ENCODE measurements at places on chromosomes 4 and X. TPM values are rescaled to one million over a fixed set of nuclear protein-coding genes. Genes with fewer than 3 reads are reported as not detected.

GRCh38 chr4:183599284-183599683 lies 59.7 kb downstream of the RWDD4 start:
- H3K36me3 ChIP-seq: no peaks in the 10 kb centered on the region
- H3K27ac ChIP-seq: no peak overlapping the region

DNA sequence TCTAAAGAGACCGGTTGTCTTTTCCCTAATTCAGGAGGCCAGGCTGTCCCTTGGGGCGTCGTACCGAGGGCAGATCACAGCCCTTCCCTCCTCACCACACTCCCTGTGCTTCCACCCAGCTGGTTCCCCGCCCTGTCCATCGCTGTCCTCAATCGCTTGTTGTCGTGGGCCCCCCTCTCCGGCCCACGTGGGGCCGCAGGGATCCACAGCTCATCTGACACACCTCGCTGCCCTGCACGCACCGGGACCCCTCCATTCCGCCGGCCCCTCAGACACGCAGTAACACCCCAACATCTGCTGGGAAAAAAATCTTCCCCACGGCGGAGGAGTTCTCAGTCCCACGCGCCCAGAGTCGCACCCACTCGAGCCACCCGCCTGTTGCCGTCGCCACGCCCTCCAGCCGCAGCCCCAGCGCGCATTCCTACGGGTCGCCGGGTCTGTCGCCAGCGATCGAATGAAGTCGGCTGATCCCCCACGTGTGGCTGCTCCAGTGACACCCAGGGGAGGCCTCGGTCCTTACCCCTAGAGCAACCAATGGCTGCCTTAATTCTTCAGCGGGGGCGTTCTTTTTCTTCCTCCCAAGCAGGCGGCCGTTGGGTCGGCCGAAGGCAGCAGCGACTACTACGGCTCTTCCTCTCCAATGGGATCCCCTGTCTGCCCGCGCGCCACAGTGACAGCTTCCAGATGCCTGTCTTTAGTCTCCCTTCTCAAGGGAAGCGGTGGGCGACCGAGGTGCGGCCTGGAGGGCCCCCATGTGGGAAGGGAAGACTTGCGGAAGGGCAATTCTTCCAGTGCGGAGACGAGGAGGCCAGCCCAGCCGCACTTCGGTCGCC lies 893 bp upstream of the SEPTIN11 start:
- H3K36me3 ChIP-seq: no peaks in the 10 kb centered on the region
- peak; percentile 82 for DNase-seq
- H3K27ac ChIP-seq: no peak overlapping the region
- H3K4me3 ChIP-seq: peak overlapping the region; percentile 96
- H3K4me1 ChIP-seq: peaks cover 28% of the 10 kb centered on the region

DNA sequence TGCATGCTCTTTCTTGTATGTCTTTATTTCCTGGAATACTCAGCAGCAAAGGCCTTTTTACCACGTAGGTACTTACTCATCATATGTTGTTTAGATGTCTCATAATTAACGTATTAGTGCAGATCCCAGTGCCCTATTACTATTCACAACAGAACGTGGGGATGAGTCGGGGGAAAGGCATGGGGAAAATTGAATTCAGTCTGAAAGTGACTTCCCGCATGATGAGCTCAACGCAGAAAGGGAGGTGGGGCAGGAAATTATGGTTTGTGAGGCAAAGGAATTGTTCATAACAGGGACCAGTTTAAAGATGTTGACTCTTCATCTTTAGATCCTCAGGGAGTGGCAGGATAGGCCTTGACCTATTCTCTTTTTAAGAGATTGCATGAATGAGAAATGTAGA lies 2.0 kb upstream of the TMPRSS11D start:
- no peak overlapping the region for H3K4me3 ChIP-seq
- H3K4me1 ChIP-seq: no peaks in the 10 kb centered on the region
- no peaks in the 10 kb centered on the region for H3K36me3 ChIP-seq
- no peaks in the 10 kb centered on the region for H3K27me3 ChIP-seq

DNA sequence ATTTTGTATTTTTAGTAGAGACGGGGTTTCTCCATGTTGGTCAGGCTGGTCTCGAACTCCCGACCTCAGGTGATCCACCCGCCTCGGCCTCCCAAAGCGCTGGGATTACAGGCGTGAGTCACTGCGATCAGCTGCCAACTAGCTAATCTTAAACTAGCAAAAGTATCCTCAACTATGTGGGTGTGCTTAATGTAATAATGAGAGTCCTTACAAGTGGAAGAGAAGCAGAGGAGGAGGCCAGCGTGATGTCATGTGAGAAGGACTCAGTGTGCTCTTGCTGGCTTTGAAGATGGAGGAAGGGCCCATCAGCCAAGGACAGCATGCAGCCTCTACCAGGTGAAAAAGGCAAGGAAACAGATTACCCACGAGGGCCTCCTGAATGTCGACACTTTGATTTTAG lies 19.6 kb downstream of the SCD5 start:
- DNase-seq: no peak
- no peak overlapping the region for H3K4me3 ChIP-seq
- no peak overlapping the region for H3K27ac ChIP-seq
- peaks cover 53% of the 10 kb centered on the region for H3K27me3 ChIP-seq
- H3K4me1 ChIP-seq: peaks cover 18% of the 10 kb centered on the region
- no peaks in the 10 kb centered on the region for H3K36me3 ChIP-seq

- no peaks in the 10 kb centered on the region for H3K4me1 ChIP-seq
- H3K27ac ChIP-seq: no peak overlapping the region
Measured at GRCh38 chr4:23091711-23092110, 399.0 kb downstream of the GBA3 start.

GRCh38 chr4:85482010-85482738 lies 7.2 kb downstream of the ARHGAP24 start:
- no peak overlapping the region for H3K4me3 ChIP-seq
- no peak overlapping the region for H3K27ac ChIP-seq
- peak; percentile 34 for DNase-seq
- no peaks in the 10 kb centered on the region for H3K36me3 ChIP-seq
- no peaks in the 10 kb centered on the region for H3K27me3 ChIP-seq

GRCh38 chr4:114444211-114444610 lies 154.4 kb upstream of the UGT8 start:
- H3K27me3 ChIP-seq: no peaks in the 10 kb centered on the region
- H3K4me3 ChIP-seq: no peak overlapping the region
- no peak overlapping the region for H3K27ac ChIP-seq

DNA sequence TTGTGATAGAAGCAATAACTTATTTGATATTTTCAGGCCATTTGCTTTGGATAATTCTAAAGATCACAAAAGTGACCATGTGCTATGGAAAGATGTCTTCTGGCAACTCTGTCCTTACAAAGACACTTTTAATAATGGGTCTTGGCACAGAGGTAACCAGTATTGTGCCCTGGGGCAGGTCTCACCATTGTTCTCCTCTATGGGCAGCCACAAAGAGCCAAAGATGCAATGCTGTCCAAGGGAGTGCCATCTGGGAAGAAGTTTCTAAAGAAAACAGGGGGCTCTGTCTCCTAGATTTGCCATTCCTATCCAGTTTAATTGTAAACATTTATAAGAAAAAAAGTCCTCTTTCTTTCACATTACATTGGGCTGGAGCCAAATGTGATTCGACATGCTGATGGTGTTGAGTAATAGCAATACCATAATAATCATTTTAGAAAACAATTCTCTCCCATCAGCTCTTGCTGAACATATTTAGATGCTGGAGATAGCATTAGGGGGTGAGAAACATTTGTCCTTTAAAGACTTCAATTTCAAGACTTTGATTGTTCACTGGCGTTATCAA lies 179.9 kb downstream of the KIT start:
- no peak for DNase-seq
- no peaks in the 10 kb centered on the region for H3K27me3 ChIP-seq
- H3K4me3 ChIP-seq: no peak overlapping the region
- H3K27ac ChIP-seq: no peak overlapping the region

DNA sequence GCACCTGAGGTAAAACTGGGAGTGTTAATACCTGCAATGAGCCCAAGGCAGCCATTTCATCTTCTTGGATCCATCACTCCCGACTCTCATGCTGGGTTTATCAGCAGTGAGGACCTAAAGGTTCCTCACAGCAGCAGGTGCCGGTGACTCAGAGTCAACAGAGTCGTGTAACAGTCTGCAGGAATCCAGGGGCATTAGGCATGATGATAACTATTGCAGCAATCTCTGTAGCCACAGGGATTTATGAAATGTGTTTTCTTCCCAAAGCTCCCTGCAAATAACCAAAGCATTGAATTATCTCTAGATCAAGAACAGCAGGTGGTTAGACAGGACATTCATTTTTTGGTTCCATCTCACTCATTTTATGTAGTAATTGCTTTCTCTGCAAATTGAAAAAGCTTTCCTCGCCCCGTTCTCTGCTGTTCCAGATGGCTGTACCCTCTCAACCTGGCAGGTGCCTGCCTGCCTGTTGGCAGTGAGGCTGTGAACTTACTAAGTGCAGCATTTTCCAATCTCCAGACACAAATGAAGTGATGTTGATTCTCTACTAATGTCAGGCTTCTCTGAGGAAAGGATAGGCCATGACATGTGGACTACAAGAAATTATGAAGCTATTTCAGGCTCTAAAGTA lies 48.1 kb upstream of the TSPAN7 start:
- DNase-seq: no peak
- H3K4me1 ChIP-seq: no peaks in the 10 kb centered on the region
- H3K27ac ChIP-seq: no peak overlapping the region
- no peaks in the 10 kb centered on the region for H3K27me3 ChIP-seq

- no peak overlapping the region for H3K27ac ChIP-seq
- H3K4me1 ChIP-seq: no peaks in the 10 kb centered on the region
- H3K4me3 ChIP-seq: no peak overlapping the region
- DNase-seq: no peak
- H3K36me3 ChIP-seq: no peaks in the 10 kb centered on the region
Measured at GRCh38 chr4:33422656-33423055, 2702.5 kb downstream of the PCDH7 start.

SSX4B gene
- polyA plus RNA-seq: 0.48 TPM

USP9X gene
- polyA plus RNA-seq: 48.7 TPM

ZDHHC15 gene
- 3.4 TPM for polyA plus RNA-seq

DMRTC1 gene
- polyA plus RNA-seq: not detected

GPR82 gene
- 0.32 TPM for polyA plus RNA-seq
